ENCODE measurements at places on chromosomes 2 and 18.

- DNase-seq: no peak
These were observed 81.8 kb downstream of the HDAC4 start for GRCh38 chr2:239318790-239319661.

DNA sequence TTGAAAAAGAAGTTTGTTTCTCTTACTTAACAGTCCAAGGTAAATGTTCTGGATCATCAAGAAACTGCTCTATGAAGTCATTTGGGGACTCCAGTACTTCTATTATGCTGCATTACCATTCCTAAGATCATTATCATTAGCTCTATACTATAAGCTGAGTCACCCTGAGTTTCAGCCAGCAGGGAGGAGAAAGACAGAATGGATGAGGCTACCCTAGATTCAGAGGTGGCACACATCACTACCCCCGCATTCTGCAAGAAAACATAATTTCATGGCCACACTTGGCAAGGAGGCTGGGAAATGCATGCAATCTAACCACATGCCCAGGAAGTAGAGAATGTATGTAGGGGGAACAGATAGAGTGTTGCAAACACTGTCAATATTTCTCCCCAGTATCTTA is 16.6 kb upstream of the LNPK start:
- no peak for DNase-seq

DNA sequence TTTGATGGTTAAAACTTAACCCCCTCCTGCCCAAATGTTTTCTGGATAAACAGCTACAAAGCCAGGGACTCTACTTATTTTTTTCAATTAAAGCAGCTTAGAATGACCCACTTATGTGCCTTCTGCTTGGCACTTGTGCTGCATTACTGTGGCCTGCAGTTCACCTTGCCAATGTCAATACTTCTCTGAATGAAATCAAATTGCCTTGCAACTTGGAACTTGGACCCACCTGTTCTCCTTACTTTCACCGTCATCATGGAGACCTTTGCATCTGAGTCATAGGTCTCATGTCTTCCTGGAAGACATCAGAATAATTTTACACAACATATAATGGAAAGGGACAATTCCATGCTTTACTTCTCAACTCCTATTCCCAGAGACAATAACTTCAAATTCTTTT is 92.1 kb upstream of the FHL2 start:
- DNase-seq: no peak

DNA sequence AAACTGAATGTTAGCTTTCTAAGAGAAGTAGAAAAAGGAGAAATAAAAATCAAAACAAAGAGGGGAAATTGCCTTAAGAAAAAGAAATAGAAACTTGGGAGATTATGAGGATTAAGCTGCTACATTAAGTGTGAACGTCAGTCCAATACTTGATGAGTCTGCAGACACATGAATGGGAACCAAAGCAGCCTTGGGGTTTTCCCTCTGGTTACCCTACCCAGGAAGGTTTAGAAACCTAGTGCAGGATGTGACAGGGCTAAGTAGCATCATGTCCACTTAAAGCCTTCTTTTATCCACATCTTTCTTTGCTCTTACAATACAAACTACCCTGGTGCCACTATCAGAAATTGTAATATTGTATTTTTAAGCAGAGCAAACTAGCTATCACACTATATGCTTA is 22.3 kb downstream of the SLC35F5 start:
- DNase-seq: no peak

DNA sequence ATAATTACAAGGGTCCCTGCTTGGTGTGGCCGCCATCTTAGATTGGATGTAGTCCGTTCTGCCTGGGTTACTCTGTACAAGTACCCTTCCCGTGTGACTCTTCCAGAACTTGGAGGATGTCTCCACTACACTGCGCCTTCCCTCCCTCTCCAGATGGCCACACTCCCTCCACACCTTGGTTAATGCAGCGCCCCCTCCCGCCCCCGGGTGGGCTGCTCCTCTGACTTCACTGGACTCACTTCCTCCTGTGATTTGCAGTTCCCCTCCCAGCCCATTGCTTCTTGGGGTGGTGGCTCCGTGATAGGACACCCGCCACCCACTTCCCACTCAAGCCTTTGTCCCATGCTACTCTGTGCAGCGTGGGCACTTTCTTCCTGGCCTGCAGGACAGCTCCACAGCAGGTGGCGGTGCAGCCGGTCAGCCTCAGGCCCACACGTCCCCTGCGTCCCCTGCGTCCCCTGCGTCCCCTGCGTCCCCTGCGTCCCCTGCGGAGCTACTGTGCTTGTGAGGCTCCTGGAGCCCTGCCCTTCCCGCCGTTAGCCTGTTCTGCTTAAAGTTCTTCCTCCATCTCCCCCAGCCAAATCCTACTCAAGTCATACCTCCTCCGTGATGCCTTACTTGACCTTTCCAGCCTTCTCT is 130.5 kb upstream of the SIX3 start:
- no peak for DNase-seq

DNA sequence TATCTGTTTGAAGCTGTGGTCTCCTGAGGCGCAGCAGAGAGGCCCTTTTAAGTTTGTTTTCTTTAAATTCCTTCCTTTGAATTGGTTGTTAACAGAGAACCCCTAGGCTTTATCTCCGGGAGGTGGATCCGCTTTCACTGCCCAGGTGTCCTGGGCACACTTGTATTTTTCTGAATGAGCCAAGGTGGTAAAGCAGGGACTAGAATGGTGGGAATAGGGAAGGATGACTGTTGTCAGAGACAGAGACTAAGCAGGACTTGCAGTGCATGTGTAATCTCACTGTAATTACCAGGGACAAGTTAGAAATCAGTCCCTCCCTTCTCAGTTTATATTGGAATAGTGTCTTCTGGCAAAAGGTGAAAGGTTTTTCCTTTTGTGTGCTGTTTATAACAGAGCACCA is 72.8 kb downstream of the PHLPP1 start:
- no peak for DNase-seq

- no peak for DNase-seq
These were observed 94.1 kb downstream of the SH3BP4 start for GRCh38 chr2:235045973-235046343.
